Left cardiac atrium (tissue), 4 donors: ENCODE measurements at places on chromosomes 6 and 20.
A peak's percentile ranks its signal among the peaks of the same experiment; 100 is the strongest.

- DNase-seq: no peak
Observed at GRCh38 chr20:17579369-17580039, 9.6 kb downstream of the DSTN start.

DNA sequence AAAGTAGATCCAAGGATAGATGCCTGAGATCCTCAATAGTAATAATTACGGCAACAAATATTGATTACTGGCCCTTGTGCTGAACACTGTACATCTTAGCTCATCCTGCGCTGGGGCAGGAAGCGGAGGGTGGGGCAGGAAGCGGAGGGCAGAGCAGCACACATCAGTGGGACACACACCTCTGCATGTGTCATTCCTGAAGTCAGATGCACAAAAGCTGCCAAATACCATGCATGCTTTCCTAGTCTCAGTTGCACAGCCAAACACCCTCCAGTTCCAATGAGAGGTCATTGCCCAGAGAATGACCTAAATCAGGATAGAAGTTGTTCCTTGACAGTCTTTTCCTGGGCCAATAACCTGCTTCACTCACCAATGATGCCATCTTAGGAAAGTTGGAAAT is 74.4 kb upstream of the FOXC1 start:
- no peak for DNase-seq

- DNase-seq: no peak
Observed at GRCh38 chr6:109241199-109241598, 141.1 kb downstream of the CD164 start.

- peak; percentile 71 for DNase-seq
Observed at GRCh38 chr6:42276034-42276890, 58.6 kb upstream of the MRPS10 start.

DNA sequence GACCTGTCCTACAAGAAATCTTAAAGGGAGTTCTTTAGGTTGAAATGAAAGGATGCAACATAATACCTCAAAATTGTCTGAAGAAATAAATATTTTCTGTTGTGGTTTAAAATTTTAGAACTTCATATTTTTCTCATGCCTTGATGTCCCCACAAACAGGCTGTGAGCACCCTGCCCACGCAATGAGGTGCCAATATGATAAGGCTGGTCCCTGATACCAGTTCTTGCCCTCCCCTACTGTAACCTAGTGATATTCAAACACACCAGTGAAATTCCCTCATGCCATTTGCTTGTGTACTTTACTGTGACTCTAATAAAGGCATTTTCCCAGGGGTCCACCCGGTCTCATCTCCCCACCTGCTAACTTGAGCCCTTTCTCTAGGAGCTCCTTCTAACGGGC is 67.3 kb upstream of the SIRPG start:
- no peak for DNase-seq

GRCh38 chr6:95417856-95418255 is 159.5 kb upstream of the MANEA start:
- no peak for DNase-seq

DNA sequence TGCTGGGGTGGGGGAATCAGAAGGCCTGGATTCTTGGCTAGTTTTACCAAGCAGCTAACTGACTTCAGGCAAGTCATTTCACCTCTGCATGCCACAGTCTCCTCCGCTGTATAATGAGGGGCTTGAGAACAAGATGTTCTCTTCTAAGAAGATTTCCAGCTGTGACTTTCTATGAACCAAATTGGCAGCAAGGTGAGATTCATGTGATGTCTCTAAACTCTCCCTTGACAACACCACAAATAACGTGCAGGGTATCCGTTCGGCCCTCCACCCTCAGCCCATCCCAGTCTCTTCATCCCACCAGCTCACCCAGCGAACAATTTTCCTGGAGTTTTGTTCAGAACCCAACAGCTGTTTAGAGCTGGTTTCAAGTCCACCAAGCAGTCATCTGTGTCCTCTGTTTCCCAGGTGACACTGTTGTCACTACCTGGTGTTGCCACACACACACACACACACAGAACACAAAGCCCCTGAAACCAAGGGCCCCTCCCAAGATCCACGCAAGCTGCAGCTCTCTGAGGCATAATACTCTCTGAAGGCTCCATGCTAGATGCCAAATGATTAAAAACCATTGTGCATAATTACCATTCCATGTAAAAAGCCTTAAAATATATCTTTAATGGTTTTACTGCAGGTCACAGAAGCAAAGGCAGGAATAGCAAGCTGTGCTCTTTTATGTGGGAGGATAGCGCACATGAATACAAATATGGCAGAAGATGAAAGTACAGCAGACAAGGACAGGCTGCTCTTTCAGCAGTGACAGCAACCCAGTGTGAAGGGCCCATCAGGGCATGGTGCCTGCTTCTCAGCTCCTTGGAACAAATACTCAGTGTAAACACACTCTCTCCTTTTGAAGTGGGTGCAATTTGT is 48.2 kb downstream of the ARHGAP18 start:
- no peak for DNase-seq

DNA sequence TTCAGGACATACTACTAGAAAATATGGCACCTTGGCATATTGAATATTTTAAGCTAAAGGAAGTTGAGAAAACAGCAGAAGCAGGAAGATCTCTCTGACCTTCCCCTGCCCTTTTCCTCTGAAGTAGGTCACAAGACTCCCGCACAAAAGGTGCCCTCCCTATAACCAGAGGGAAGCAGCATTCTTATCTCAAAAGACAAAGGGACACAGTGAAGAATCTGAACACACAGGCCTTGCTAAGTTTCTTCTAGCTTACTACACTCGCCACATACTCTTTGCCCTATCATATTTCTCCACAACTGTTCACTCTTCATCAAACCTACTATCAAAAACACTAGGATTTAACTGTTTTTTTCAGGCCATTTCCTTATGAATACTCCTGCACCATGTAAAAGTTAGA is 151.2 kb downstream of the ELOVL4 start:
- no peak for DNase-seq

DNA sequence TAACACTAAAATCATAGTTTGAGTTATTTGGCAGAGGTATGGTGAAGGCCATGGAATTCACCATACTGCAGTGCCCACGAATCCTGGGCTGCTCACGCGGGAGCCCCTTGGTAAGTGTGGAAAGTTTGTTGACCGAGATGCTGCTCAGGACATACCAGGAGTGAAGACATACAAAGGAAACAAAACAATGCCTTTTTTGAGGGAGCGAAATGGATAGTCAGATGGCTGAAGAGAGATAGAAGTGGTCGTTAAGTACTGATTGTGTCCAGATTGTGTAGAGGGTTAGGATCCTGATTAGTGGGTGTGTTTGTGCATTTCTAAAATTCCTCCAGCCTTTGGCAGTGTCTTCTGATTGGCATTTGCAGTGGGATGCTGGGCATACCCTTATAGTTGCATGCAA is 83.0 kb downstream of the SOBP start:
- DNase-seq: no peak
